ENCODE measurements at places on chromosomes 3 and 15. TPM values are rescaled to one million over a fixed set of nuclear protein-coding genes. Genes with fewer than 3 reads are reported as not detected.

- no peaks in the 10 kb centered on the region for H3K36me3 ChIP-seq
- H3K4me3 ChIP-seq, result no peak overlapping the region
- H3K27me3 ChIP-seq, result peaks cover 18% of the 10 kb centered on the region
- H3K4me1 ChIP-seq, result peaks cover 42% of the 10 kb centered on the region
- peak overlapping the region; percentile 44 for H3K27ac ChIP-seq
- no peak for DNase-seq
Observed at GRCh38 chr3:12193485-12194165, 34.9 kb upstream of the TIMP4 start.

GRCh38 chr3:141151439-141151838, 80.2 kb upstream of the PXYLP1 start:
- H3K27me3 ChIP-seq, result peaks cover 15% of the 10 kb centered on the region
- DNase-seq, result no peak
- H3K4me3 ChIP-seq, result no peak overlapping the region
- no peaks in the 10 kb centered on the region for H3K36me3 ChIP-seq

- H3K4me1 ChIP-seq, result no peaks in the 10 kb centered on the region
- DNase-seq, result no peak
- H3K27ac ChIP-seq, result no peak overlapping the region
- no peak overlapping the region for H3K4me3 ChIP-seq
- no peaks in the 10 kb centered on the region for H3K36me3 ChIP-seq
Observed at GRCh38 chr3:71432044-71432975, 151.2 kb downstream of the FOXP1 start.

GRCh38 chr3:196691386-196691785, 20.7 kb downstream of the CEP19 start:
- no peak for DNase-seq
- H3K27ac ChIP-seq, result no peak overlapping the region
- H3K4me3 ChIP-seq, result no peak overlapping the region

DNA sequence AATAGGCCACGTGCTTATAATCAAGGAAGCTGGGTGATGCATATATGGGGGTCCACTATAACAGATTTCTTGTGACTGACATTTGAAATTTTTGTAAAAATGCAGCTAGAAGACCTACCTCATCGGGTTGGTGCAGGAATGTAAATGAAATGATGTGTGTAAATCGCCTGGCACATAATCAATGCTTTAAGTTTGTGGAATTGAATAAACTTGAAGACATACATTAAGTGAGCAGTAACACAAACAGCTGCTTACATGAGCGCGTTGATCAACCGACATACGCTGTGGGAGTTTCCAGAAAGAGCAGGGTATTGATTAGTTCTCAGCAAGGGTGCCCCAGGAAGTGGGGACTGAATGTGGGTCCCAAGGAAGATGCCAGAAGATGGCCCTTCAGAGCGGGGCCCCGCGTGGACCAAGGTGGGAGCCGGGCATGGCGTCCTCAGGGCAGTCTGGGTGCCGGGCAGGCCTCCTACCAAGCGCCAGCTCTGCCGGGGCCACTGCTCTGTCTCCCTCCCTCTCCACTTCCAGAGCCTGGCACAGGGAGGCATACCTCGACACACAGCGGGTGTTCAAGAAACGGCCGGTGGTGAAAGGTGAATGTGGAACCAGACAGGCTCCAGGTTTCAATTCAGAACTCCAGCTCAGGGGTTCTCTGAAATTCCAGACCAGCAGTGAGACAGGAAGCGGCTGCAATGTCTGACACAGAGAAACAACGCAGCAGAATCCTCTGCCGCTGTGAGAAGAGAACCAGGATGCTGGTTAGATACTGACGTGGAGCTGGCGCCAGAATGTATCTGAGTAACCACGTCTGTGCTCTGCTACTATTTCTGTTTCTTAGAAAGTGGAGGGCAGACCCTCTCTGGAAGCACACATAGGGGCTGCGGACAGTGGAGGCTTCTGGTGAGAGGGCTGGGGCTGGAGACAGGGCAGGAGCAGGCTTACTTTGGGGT, 12.6 kb downstream of the BFSP2 start:
- no peak for DNase-seq
- H3K27me3 ChIP-seq, result peaks cover 11% of the 10 kb centered on the region
- H3K27ac ChIP-seq, result no peak overlapping the region
- H3K4me1 ChIP-seq, result peaks cover 3% of the 10 kb centered on the region

The NAALADL2 gene
- total RNA-seq, result not detected

The RLBP1 gene
- total RNA-seq, result not detected

- no peak overlapping the region for H3K27ac ChIP-seq
- no peak overlapping the region for H3K4me3 ChIP-seq
Observed at GRCh38 chr3:103085465-103085864, 650.6 kb downstream of the ZPLD1 start.

GRCh38 chr3:188243124-188243795, 89.3 kb downstream of the LPP start:
- no peak for DNase-seq
- H3K4me1 ChIP-seq, result no peaks in the 10 kb centered on the region
- no peaks in the 10 kb centered on the region for H3K27me3 ChIP-seq
- H3K36me3 ChIP-seq, result no peaks in the 10 kb centered on the region
- no peak overlapping the region for H3K27ac ChIP-seq
- H3K4me3 ChIP-seq, result no peak overlapping the region

The GOLGA6L9 gene
- 3.2 TPM for total RNA-seq

DNA sequence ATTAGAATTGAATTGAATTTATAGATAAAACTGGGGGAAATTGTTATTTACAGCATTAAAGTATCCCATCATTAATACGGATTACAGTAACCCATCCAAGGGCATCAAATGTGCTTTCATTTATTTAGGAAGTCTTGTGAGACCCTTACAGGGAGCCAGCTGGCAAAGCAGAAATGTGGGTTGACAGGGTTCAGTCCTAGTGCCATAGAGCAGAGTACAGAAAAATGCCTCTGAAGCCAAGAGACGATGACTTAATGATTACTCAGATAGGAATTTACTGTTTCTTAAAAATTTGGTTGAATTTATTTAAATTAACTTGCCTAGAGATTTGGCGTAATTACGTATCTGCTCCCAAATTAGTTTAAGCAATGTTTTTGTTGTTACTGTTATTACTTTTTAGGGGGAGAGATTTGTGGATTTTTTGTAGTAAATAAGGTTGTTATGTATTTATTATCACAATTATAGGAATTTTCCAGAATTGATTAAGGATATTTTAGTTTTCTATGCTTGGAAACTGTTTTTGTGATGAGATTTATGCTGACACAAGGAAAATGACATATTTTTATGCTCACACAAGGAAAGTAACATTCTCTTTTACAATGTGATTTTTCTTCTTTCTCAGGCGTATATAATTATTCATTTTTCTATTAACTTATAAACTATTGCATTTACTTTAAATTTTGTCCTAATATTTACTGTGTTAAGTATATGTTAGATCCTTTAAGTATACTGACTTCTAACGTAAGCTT, 152.0 kb downstream of the EPHA6 start:
- no peaks in the 10 kb centered on the region for H3K36me3 ChIP-seq
- H3K4me3 ChIP-seq, result no peak overlapping the region
- H3K27ac ChIP-seq, result no peak overlapping the region
- H3K4me1 ChIP-seq, result no peaks in the 10 kb centered on the region
- no peaks in the 10 kb centered on the region for H3K27me3 ChIP-seq

DNA sequence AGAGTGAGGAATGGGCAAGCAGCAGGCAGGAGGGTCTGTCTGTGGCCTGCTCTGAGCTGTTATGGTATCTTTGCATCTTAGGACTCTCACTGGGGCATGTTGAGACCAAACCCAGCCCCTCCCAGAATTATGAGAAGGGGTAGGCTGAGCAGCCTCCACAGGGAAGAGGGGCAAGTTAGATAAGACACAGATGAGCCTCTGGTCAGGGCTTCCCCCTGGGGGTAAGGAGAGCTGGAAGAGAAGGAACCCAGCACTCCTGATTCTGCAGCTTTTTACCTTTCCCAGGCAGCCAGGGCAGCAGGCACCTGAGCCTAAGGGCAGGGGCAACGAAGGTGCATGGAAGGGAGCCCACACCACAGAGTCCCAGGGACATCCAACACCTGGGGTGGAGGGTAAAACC, 19.3 kb downstream of the DUOX1 start:
- DNase-seq, result no peak
- H3K27ac ChIP-seq, result no peak overlapping the region
- H3K4me1 ChIP-seq, result no peaks in the 10 kb centered on the region
- H3K27me3 ChIP-seq, result peaks cover 14% of the 10 kb centered on the region

The AMIGO3 gene
- 0.18 TPM for total RNA-seq

The GTF2E1 gene
- total RNA-seq, result 20.1 TPM

The IL17RD gene
- 0.25 TPM for total RNA-seq

The HEMK1 gene
- 16.8 TPM for total RNA-seq

The ATP13A4 gene
- total RNA-seq, result 0.20 TPM

DNA sequence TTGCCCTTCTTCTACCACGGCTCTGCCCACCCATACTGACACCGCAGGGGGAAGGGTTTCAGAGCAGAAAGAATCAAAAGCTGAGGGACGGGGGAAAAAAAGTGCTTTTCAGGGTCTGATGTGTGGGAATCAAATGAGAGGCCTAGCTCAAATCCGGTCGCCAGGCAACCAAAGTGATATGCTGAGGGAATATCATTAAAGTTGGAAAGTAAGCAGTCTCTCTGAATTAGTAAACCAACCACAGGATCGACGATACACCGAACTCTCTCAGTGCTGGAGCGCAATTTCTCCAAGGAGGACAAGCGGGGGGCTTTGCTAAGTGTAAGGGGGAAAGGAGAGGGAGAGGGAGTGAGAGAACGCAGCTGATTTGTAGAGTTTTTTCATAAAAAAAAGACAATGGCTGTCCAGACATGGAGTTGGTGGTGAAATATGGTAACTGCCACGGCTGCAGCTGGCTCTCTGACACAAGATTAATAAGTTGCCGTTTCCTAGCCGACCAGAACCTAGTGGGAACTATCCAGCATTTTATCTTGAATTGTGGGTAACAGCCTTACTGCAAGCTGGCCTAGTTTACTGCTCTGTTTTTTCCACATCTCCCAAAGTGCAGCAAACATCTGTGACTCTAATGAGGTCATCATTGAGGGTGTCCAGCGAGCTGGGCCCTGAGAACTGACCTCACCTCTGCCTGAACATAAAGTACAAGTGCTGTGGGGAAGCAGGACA, 530.2 kb downstream of the SOX2 start:
- 0 out of 3 replicates have a peak overlapping the region, but pooled peaks have one; percentile 11 for H3K27ac ChIP-seq
- no peaks in the 10 kb centered on the region for H3K36me3 ChIP-seq
- H3K4me1 ChIP-seq, result no peaks in the 10 kb centered on the region
- no peak overlapping the region for H3K4me3 ChIP-seq
- H3K27me3 ChIP-seq, result no peaks in the 10 kb centered on the region
- peak; percentile 8 for DNase-seq

DNA sequence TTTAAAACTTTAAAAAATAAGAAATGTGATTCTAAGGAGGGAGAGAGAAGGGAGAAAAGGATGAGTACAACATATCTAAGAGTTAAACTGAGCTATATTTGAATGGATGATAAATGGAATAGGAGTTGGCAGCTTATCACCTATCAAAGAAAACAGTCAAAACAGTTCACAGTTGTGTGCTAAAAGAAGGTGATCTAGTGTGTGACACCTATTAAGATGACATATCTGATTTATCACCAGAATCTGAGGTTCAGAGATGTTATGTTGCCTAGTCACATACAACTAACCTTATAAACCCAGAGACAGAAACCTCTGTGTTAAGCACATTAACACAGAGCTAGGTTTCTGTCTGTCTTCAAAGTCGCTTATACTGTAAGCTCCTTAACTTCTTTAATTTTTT, 3.0 kb downstream of the ATP13A3 start:
- H3K4me3 ChIP-seq, result no peak overlapping the region
- no peak overlapping the region for H3K27ac ChIP-seq
- no peak for DNase-seq

- no peak overlapping the region for H3K4me3 ChIP-seq
- no peaks in the 10 kb centered on the region for H3K27me3 ChIP-seq
- no peaks in the 10 kb centered on the region for H3K4me1 ChIP-seq
- no peaks in the 10 kb centered on the region for H3K36me3 ChIP-seq
Observed at GRCh38 chr3:108271626-108272025, 24.7 kb upstream of the HHLA2 start.

DNA sequence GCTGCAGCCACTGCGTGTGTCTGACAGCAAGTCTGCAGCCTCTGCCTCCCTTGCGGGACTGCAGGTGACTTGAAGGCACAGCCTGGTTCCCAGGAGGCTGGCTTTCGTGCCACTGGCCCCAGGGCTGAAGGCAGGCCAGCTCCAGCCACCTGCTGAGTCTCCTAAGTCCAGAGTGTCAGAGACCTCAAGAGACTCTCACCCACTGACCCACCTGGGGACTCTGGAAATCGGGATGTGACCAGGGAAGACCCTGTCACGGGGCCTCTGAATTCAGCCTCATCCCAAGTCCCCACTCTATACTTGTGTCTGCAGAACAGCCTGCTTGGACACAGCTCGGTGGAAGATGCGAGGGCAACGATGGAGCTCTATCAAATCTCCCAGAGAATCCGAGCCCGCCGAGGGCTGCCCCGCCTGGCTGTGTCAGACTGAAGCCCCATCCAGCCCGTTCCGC, 16.3 kb downstream of the ISG20 start:
- no peak for DNase-seq
- peaks cover 72% of the 10 kb centered on the region for H3K27me3 ChIP-seq
